Smooth muscle cell of the umbilical artery (primary cell): ENCODE measurements at places on chromosomes 3 and 15. TPM values are rescaled to one million over a fixed set of nuclear protein-coding genes. Genes with fewer than 3 reads are reported as not detected.

TICRR gene
- total RNA-seq, result 1.2 and 4.9 TPM in 2 replicates

GORASP1 gene
- 41.0 and 49.5 TPM in 2 replicates for total RNA-seq

TUSC7 gene
- total RNA-seq, result not detected in 2 replicates

GABRR3 gene
- not detected in 2 replicates for total RNA-seq

CYP11A1 gene
- under 0.01 TPM in 1 of 2 replicates, not detected in the other for total RNA-seq

APEH gene
- total RNA-seq, result 115 and 140 TPM in 2 replicates

OSBPL10 gene
- total RNA-seq, result 9.3 and 17.8 TPM in 2 replicates

NANOGP8 gene
- not detected in 2 replicates for total RNA-seq

NGLY1 gene
- 32.1 and 43.6 TPM in 2 replicates for total RNA-seq

TPRG1 gene
- 0.30 and 1.3 TPM in 2 replicates for total RNA-seq

IMPG2 gene
- total RNA-seq, result 0.28 and 0.59 TPM in 2 replicates

KLF15 gene
- 0.59 TPM in 1 of 2 replicates, not detected in the other for total RNA-seq

PLA2G4B gene
- total RNA-seq, result 1.5 and 1.8 TPM in 2 replicates

P3H2 gene
- 12.5 and 24.8 TPM in 2 replicates for total RNA-seq

GABRG3 gene
- under 0.01 and 0.42 TPM in 2 replicates for total RNA-seq

CIDEC gene
- 0.09 TPM in 1 of 2 replicates, not detected in the other for total RNA-seq

IL16 gene
- under 0.01 TPM in 1 of 2 replicates, not detected in the other for total RNA-seq

TMEM212 gene
- not detected in 2 replicates for total RNA-seq

ZBED2 gene
- not detected in 2 replicates for total RNA-seq

AHSG gene
- under 0.01 and 0.09 TPM in 2 replicates for total RNA-seq

HRG gene
- total RNA-seq, result not detected in 2 replicates

MYRIP gene
- total RNA-seq, result 0.05 TPM in 1 of 2 replicates, not detected in the other

SH3BP5 gene
- total RNA-seq, result 15.7 and 18.5 TPM in 2 replicates

ACAD9 gene
- 34.4 and 41.1 TPM in 2 replicates for total RNA-seq

SERPINI1 gene
- 5.6 and 7.1 TPM in 2 replicates for total RNA-seq

DLL4 gene
- total RNA-seq, result 0.14 and 0.30 TPM in 2 replicates

XCR1 gene
- not detected in 2 replicates for total RNA-seq

TGM4 gene
- total RNA-seq, result not detected in 2 replicates

TSC22D2 gene
- 9.5 and 18.0 TPM in 2 replicates for total RNA-seq

SPTSSB gene
- not detected in 2 replicates for total RNA-seq

RCCD1 gene
- 11.3 and 15.0 TPM in 2 replicates for total RNA-seq

NOX5 gene
- total RNA-seq, result 0.30 and 0.65 TPM in 2 replicates

CYP1A1 gene
- 0.30 TPM in 1 of 2 replicates, not detected in the other for total RNA-seq

PPARG gene
- total RNA-seq, result 1.2 and 5.5 TPM in 2 replicates

SOX14 gene
- not detected in 2 replicates for total RNA-seq

RNF123 gene
- total RNA-seq, result 30.9 and 33.2 TPM in 2 replicates

PPP1R14D gene
- not detected in 2 replicates for total RNA-seq
